Activated CD4-positive, alpha-beta memory T cell treated with anti-CD3 and anti-CD28 coated beads, Interleukin-2, amount 10 ng/mL, durations not matched to agents 7 days and 5 days (primary cell): ENCODE measurements at places on chromosomes 5 and 9. TPM values are rescaled to one million over a fixed set of nuclear protein-coding genes. Genes with fewer than 3 reads are reported as not detected.

PLPP6 gene
- total RNA-seq = 10.3 TPM

BRD3OS gene
- total RNA-seq = 9.6 TPM

OR1N2 gene
- not detected for total RNA-seq

PCDHB10 gene
- not detected for total RNA-seq

SIMC1 gene
- total RNA-seq = 29.2 TPM

SEMA5A gene
- total RNA-seq = 1.7 TPM

CMYA5 gene
- total RNA-seq = 0.10 TPM

ODF2 gene
- 58.5 TPM for total RNA-seq

DPM2 gene
- 48.2 TPM for total RNA-seq
